ENCODE measurements at places on chromosomes 2 and 18. TPM values are rescaled to one million over a fixed set of nuclear protein-coding genes. Genes with fewer than 3 reads are reported as not detected.

- no peak for DNase-seq
These were observed 12.0 kb upstream of the TACR1 start for GRCh38 chr2:75211266-75211770.

- DNase-seq, result peak; percentile 14
These were observed 959.6 kb downstream of the SLC4A3 start for GRCh38 chr2:220586980-220587530.

- no peak for DNase-seq
These were observed 49.7 kb upstream of the ST3GAL5 start for GRCh38 chr2:85938456-85938855.

- no peak for DNase-seq
These were observed 269.4 kb upstream of the TCF4 start for GRCh38 chr18:55857409-55857808.

The CYS1 gene
- polyA plus RNA-seq, result 100 TPM

The TET3 gene
- polyA plus RNA-seq, result 24.9 TPM

DNA sequence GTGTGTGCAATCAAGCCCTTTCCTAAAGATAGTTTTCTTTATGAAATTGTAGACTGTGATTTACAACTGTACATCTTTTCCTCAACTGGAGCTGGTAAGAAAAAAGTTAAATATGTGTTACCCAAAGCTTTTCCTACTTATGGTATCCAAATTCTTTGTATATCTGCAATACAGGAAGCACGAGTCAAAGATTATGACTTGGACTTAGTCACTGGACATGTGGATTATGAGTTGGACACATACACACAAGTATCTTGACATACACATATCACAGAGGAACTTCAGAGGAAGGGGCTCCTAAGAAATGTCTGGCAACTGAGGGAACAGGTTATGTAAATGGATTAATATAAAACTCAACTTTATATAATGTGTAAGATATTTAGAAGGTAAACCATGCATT is 35.2 kb downstream of the PRELID3A start:
- no peak for DNase-seq

The UGT1A4 gene
- polyA plus RNA-seq, result not detected

The GTF2A1L gene
- 0.64 TPM for polyA plus RNA-seq
